ENCODE measurements at places on chromosomes 16 and 17.
A peak's percentile ranks its signal among the peaks of the same experiment; 100 is the strongest.

- H3K27ac ChIP-seq = no peak overlapping the region
- no peak for ATAC-seq
- H3K27me3 ChIP-seq = peaks cover 4% of the 10 kb centered on the region
- H3K4me3 ChIP-seq = no peak overlapping the region
- no peaks in the 10 kb centered on the region for H3K36me3 ChIP-seq
Observed at GRCh38 chr16:49637511-49637910, 218.4 kb downstream of the ZNF423 start.

GRCh38 chr17:6279659-6280058, 155.3 kb downstream of the AIPL1 start:
- peaks cover 19% of the 10 kb centered on the region for H3K27me3 ChIP-seq
- ATAC-seq = no peak
- H3K4me3 ChIP-seq = no peak overlapping the region
- H3K4me1 ChIP-seq = no peaks in the 10 kb centered on the region
- H3K36me3 ChIP-seq = no peaks in the 10 kb centered on the region

DNA sequence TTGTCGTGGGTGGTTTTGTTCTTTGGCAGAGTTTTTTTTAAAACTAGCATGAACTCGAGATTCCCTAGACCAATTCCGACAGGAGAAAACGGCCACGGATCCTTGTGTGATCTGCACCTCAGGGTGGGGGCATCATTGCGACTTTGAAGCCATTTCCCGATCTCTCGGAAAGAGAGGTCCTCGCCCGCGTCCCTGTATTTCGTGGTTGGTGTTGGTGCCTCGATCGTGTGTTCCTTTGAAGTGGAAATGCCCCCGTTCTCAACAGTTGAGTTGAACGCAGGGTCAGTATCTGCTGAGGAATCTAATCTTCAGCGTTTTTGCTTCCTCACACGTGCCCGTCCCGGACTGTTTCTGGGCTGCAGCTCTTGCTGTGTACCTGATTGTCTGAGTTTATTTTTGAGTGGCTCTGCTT, 1.1 kb downstream of the CRAMP1 start:
- peaks cover 17% of the 10 kb centered on the region for H3K4me1 ChIP-seq
- H3K27me3 ChIP-seq = no peaks in the 10 kb centered on the region
- no peak for ATAC-seq
- H3K36me3 ChIP-seq = peaks cover 37% of the 10 kb centered on the region

GRCh38 chr17:78474614-78475146, 96.2 kb downstream of the PGS1 start:
- peak; percentile 73 for ATAC-seq
- no peaks in the 10 kb centered on the region for H3K4me1 ChIP-seq
- no peaks in the 10 kb centered on the region for H3K36me3 ChIP-seq
- H3K27ac ChIP-seq = no peak overlapping the region
- H3K27me3 ChIP-seq = no peaks in the 10 kb centered on the region
- H3K4me3 ChIP-seq = no peak overlapping the region

DNA sequence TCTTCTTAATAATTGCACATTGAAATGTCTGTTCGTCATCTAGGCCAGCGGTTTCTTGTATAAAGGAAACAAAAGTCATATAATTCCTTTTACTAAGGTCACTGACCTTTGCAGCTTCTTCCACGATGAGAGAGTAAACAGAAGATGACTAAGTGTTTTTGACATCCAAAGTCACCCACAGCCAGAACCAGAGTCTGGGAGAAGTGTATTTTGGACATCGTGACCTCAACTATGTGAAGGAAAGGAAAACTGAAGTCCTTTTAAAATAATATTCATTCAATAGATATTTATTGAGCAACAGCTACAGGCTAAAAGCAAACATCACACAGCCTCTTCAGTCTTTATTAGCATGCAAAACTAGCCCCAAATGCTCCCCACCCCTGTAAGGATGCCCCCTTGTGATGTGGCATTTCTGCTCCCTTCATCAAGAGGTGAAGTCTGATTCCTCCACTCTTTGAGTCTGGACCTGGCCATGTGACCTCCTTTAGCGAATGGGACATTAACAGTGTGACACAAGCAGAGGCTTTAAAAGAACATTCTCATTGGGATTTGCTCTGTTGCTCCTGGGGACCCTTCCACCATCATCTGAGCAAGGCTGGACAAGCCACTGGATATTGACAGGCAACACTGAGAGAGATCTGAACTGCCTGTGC, 8.1 kb upstream of the PMP22 start:
- H3K27me3 ChIP-seq = peaks cover 20% of the 10 kb centered on the region
- H3K4me1 ChIP-seq = no peaks in the 10 kb centered on the region
- no peak for ATAC-seq
- no peak overlapping the region for H3K27ac ChIP-seq
- H3K4me3 ChIP-seq = no peak overlapping the region

DNA sequence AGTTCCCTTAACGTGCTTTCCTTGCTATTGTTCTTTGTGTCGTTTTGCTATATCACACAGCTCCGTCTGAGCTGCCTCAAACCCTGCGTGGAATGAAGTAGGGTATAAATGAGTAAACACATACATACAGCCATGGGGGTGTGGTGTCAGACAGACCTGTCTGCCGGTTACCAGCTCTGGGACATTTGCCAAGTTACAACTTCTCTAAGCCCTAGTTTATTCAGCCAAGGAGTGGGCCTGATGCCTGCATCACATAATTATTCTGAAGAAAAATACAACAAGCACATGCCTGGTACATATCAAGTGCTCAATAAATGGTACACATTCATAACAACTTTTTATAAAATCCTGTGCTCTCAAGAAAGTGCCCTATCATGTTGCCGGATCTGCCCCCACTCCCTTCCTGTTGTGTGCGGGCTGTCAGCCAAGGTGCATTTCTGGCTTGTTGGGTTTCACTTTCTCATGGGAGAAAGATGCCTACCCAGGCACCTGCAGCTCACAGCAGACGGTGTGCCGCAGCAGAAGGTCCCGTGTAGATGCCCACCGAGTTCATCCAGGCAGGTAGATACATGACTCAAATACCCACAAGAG, 30.5 kb downstream of the SMPD3 start:
- ATAC-seq = peak; percentile 87
- H3K36me3 ChIP-seq = no peaks in the 10 kb centered on the region
- no peaks in the 10 kb centered on the region for H3K27me3 ChIP-seq
- peaks cover 40% of the 10 kb centered on the region for H3K4me1 ChIP-seq
- peak overlapping the region; percentile 88 for H3K4me3 ChIP-seq

GRCh38 chr16:48421741-48422140, 36.5 kb upstream of the SIAH1 start:
- H3K27ac ChIP-seq = no peak overlapping the region
- no peaks in the 10 kb centered on the region for H3K36me3 ChIP-seq
- no peak overlapping the region for H3K4me3 ChIP-seq
- ATAC-seq = no peak

GRCh38 chr17:1011138-1011537, 14.2 kb downstream of the TIMM22 start:
- no peak for ATAC-seq
- H3K27ac ChIP-seq = no peak overlapping the region
- H3K36me3 ChIP-seq = peaks cover 18% of the 10 kb centered on the region
- H3K4me1 ChIP-seq = no peaks in the 10 kb centered on the region
- H3K27me3 ChIP-seq = no peaks in the 10 kb centered on the region
- no peak overlapping the region for H3K4me3 ChIP-seq

- ATAC-seq = no peak
- H3K4me1 ChIP-seq = no peaks in the 10 kb centered on the region
- no peak overlapping the region for H3K27ac ChIP-seq
- H3K27me3 ChIP-seq = no peaks in the 10 kb centered on the region
Observed at GRCh38 chr17:82175951-82176350, 36.7 kb downstream of the CCDC57 start.

DNA sequence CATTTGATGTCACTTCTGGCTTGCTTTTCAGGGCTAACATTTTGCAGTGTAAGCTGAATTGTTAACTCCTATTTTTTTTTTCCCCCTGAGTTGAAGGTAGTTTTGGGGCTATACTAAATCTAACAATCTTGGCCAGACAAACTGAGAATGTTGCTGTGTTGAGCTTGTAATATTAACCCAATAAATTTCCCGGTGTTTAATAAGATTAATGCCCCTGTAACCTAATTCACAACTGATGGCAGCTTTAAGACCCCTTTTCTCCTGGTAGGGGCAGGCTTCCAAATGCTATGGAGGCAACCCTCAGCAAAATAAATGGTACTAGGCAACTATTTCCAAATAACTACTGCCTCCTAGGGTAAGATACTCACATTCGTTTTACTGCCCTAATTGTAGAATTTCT, 549.6 kb upstream of the KIF2B start:
- no peaks in the 10 kb centered on the region for H3K36me3 ChIP-seq
- ATAC-seq = no peak
- H3K4me1 ChIP-seq = no peaks in the 10 kb centered on the region
- no peaks in the 10 kb centered on the region for H3K27me3 ChIP-seq

DNA sequence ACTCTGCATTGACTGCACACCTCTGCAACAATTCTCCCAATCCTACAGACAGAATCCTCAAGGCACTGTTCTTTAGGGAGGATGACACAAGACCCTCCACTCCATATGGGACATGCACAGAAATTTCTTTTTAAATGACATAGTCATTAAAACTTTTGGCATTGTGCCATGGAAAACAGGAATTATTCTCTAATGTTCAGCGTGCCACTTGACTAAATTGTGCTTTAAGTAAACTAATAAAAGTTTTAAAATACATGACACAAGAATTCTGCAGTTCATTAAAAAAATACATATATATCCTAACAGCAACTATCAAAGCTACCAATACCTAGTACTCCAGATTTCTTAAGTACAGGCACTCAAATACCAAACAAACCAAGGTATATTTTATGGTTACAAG, 16.0 kb downstream of the CEP112 start:
- ATAC-seq = no peak
- H3K4me3 ChIP-seq = no peak overlapping the region
- no peaks in the 10 kb centered on the region for H3K27me3 ChIP-seq
- no peak overlapping the region for H3K27ac ChIP-seq
- no peaks in the 10 kb centered on the region for H3K4me1 ChIP-seq
- H3K36me3 ChIP-seq = no peaks in the 10 kb centered on the region

DNA sequence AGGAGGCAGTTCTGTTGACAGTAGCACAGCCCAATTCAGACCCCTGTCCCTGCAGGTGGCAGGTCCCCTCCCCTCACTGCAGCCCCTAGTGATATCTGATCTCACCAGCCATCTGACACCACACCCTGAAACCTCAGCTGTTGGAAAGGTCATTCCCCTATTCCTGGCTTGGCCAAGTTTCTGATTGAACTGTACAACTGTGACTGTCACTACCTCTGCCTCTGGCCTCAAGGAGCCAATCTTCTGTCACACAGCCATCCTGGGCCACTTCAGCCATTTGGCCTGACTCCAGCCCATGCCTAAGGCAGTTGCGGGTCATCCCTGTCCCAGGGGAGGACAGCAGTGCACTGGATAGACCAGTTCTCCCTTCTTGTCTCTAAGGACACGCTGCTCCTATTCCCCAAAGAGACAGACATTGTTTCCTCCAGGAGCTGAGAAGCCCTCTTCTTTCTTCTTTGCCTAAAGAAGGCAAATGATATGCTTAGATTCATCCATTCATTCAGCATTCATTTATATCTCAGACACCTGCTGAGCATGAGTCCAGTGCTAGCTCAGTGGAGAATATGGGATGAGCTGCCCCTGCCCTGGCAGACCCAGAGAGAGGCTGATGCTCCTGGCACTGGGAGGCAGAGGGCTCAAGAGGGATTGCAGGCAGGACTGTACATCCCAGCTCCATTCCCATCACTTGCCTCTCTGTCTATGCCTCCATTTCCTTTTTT, 4.6 kb upstream of the ALDOA start:
- no peak overlapping the region for H3K27ac ChIP-seq
- H3K27me3 ChIP-seq = no peaks in the 10 kb centered on the region
- H3K4me3 ChIP-seq = no peak overlapping the region
- no peaks in the 10 kb centered on the region for H3K4me1 ChIP-seq
- peaks cover 24% of the 10 kb centered on the region for H3K36me3 ChIP-seq

GRCh38 chr16:46894036-46894672, 10.0 kb downstream of the GPT2 start:
- no peaks in the 10 kb centered on the region for H3K27me3 ChIP-seq
- no peak overlapping the region for H3K27ac ChIP-seq
- ATAC-seq = no peak

DNA sequence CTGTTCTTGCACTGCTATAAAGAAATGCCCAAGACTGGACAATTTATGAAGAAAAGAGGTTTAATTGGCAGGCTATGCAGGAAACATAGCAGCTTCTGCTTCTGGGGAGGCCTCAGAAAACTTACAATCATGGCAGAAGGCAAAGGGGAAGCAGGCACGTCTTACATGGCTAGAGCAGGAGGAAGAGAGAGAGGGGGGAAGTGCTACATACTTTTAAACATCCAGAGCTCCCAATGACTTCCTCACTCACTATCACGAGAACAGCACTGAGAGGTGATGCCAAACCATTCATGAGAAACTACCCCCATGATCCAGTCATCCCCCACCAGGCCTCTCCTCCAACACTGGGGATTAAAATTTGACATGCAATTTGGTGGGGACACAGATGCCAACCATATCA, 13.3 kb downstream of the WFIKKN2 start:
- no peak overlapping the region for H3K4me3 ChIP-seq
- H3K4me1 ChIP-seq = no peaks in the 10 kb centered on the region
- peak overlapping the region; percentile 3 for H3K27ac ChIP-seq
- H3K27me3 ChIP-seq = no peaks in the 10 kb centered on the region
- no peak for ATAC-seq

- H3K4me1 ChIP-seq = no peaks in the 10 kb centered on the region
- H3K4me3 ChIP-seq = no peak overlapping the region
- no peak overlapping the region for H3K27ac ChIP-seq
- peaks cover 34% of the 10 kb centered on the region for H3K27me3 ChIP-seq
Observed at GRCh38 chr17:38535886-38536285, 69.9 kb downstream of the SRCIN1 start.

DNA sequence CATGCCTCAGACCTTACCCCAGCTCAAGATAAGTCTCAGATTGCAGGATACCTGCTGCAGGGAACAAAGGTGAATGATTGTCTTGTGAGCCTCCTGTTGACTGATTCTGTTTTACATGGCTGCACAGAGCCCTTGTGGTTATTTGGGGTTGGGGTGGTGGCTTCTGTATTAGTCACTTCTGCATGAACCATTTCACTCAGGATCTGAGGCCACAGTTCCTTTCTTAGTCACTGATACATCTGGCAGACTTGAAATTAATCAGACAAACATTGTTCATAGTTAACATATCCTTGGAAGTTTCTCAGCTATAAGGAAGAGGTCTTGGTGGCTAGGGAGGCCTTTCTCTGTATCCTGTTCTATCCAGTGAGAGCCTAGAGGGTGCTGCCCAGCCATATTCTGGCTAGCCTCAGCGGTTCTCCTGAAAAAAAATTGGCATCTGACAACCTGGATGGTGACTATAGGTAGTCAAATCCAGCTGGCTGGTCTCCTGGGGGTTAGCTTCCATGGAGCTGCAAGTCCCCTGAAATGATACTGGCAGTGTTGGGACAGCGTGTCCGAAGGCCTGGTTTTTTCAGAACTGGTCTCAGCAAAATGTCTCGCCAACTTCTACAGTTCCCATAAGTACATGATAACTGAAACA, 8.4 kb upstream of the PLK1 start:
- H3K36me3 ChIP-seq = peaks cover 98% of the 10 kb centered on the region
- peak; percentile 100 for ATAC-seq
- H3K27me3 ChIP-seq = no peaks in the 10 kb centered on the region
- peaks cover 20% of the 10 kb centered on the region for H3K4me1 ChIP-seq
- peak overlapping the region; percentile 48 for H3K4me3 ChIP-seq
- peak overlapping the region; percentile 81 for H3K27ac ChIP-seq

Data from activated T-helper 17 cell treated with anti-CD3 and anti-CD28 coated beads, Interleukin-2, amount 50 U/mL, for 72 hours (primary cell).